ENCODE measurements at places on chromosomes 12 and 14. TPM values are rescaled to one million over a fixed set of nuclear protein-coding genes. Genes with fewer than 3 reads are reported as not detected.

- DNase-seq: peak; percentile 85
Measured at GRCh38 chr12:123533672-123534643, at the start of gene RILPL1. RILPL1 (minus strand) TSS chr12:123533719; CDS start chr12:123533482, 237 bp downstream.

- DNase-seq: no peak
Measured at GRCh38 chr14:94689985-94690400, 77.8 kb downstream of the SERPINA3 start.

Gene AKAP3
- polyA plus RNA-seq: 0.64 TPM

- no peak for DNase-seq
Measured at GRCh38 chr12:69090722-69091121, 148.6 kb upstream of the CPSF6 start.

DNA sequence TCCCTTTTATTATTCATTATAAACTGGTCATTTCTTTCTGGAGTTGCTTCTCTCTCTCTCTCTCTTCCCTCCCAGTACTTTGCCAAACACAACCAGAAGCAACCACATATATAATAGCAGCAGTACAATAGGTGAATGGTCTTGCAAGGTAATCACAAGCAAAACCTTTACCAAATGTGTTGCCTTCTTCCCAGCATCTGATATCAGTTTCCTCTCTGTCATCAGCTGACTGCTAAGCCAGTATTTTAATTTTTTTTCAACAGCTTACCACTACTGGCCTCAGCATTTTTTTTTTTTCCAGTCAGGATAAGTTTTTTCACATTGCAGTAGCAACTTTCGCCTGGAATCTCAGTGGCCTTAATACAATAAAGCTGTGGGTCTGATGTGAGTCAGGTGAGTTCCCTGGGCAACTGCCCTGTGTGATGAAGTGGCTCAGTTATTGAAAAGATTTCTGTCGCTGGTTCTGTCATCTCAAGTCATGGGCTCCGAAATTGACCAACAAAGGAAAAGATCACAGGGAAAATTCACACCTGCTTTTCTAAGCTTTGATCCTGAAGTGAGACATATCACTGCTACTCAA is 282.5 kb upstream of the AMIGO2 start:
- DNase-seq: no peak

DNA sequence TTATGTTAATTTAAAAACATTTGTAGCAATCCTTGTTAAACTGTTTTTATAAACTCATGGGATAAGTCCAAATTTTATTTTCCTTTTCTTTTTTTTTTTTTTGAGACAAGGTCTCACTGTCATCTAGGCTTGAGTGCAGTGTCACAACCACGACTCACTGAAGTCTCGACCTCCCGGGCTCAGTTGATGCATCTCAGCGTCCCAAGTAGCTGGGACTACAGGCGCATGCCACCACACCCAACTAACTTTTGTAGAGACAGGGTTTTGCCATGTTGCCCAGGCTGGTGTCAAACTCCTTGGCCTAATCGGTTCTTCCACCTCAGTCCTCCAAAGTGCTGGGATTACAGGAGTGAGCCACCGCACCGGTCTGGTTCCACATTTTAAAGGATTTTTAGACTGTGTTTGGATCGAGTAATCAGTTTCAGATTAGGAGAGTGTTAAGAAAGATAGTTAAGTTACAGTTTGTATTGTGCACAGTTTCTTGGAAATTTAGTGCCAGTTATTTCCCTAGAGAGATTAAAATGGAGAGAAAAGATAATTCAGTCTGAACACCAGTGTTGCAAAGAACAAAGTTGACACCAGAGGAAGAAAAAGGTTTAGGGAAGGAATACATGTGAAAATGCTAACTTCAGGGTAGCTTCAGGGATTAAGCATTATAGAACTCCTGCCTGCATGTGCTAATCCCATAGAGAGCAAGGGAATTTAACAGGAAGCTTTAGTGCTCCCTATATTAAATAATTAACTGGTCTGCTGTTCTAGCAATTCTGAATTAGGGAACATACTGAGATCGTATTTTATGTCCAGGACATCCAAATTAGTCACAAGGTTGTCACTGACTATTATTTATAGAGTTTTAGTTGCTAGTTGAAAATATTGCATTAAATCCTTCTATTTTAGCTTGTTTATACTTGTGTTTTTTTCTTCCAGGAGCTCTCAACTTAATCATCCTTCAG is 10.1 kb downstream of the RAP1B start:
- DNase-seq: peak; percentile 35

- no peak for DNase-seq
Measured at GRCh38 chr12:63301311-63301710, 150.3 kb upstream of the AVPR1A start.

Gene NGB
- polyA plus RNA-seq: not detected

Gene COPS7A
- 30.2 TPM for polyA plus RNA-seq

- no peak for DNase-seq
Measured at GRCh38 chr14:79037593-79037992, 867.4 kb downstream of the NRXN3 start.

Gene AKAP5
- polyA plus RNA-seq: 0.11 TPM

DNA sequence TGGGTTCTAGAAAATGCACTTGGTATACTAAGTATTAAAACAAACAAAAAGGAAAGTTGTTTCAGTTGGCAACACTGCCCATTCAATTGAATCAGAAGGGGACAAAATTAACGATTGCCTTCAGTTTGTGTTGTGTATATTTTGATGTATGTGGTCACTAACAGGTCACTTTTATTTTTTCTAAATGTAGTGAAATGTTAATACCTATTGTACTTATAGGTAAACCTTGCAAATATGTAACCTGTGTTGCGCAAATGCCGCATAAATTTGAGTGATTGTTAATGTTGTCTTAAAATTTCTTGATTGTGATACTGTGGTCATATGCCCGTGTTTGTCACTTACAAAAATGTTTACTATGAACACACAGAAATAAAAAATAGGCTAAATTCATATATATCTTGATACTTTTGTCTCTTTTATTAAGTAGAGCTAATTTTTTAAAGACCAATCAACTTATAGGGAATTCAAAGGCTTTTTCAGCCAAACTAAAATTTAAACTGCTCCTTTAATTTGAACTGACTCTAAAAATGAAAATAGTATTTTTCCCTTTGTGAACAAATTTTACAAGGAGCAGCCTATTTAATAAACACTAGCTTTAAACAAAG is 2.8 kb downstream of the FOXG1 start:
- DNase-seq: no peak

Gene HOXC13
- polyA plus RNA-seq: 0.28 TPM

Gene TAS2R8
- not detected for polyA plus RNA-seq

DNA sequence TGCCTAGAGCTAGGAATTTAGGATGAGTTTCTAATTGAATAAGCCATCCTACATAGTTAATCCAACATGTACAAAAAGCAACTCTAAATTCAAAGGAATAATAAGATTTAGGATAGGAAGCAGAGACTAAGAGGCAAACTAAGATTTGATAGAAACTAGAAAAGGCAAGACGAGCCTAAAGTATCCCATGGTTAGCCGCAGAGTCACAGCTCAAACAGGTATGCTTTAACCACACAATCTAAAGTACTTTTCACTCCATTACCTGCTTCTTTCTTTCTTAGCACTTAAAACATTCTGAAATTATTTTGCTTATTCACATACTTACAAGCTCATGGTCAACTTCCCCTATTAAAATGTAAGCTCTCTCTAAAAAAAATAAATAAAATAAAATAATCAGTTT is 51.8 kb downstream of the OTOGL start:
- DNase-seq: no peak

DNA sequence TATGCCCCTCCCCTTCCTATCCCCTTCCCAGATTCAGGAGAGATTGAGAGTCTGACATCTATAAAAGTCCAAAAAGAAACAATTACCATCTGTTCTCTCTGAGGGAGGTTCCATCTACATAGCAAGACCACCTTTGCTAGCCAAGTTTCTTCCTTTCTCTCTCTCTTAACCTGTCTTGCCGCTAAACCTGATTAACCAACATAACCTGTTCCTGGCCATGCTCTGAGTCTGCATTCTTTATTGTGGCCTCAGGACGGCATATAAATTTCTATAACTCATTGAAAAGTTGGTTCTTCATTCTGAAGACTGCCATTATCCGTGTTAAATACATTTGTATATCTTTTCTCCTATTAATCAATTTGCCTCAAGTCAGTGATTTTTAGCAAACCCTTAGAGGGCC is 594.0 kb downstream of the KCNH5 start:
- no peak for DNase-seq

GRCh38 chr12:95859344-95859816 is 628 bp downstream of the SNRPF start:
- peak; percentile 59 for DNase-seq

GRCh38 chr12:50006754-50007442 is 18.4 kb downstream of the RACGAP1 start:
- DNase-seq: no peak

GRCh38 chr12:90028635-90029051 is 320.0 kb upstream of the ATP2B1 start:
- no peak for DNase-seq

- DNase-seq: no peak
Measured at GRCh38 chr14:59547310-59547709, 29.3 kb downstream of the CCDC175 start.

Gene SALL2
- 12.5 TPM for polyA plus RNA-seq

DNA sequence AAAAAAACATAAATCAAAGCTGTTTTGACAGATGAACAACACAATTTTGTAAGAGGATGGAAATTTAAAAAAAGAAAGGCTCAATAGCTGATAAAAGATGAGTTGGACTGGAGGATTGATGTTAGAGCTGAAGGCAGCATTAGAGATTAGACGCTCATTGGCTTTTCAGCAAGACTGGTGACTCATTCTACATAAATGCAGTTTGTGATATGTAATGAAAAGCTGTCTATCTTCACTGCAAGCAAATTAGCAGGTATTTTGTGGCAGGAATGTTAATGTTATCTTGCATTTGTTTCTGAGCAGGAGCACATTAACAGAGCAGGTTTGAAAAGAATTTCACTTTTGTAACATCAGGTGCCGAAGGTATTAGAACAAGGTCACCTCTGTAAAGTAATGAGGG is 442.7 kb upstream of the NOVA1 start:
- no peak for DNase-seq

GRCh38 chr12:1613860-1614259 is 15.2 kb upstream of the WNT5B start:
- no peak for DNase-seq

GRCh38 chr14:100065111-100065871 is at the start of gene EVL:
EVL (plus strand) TSS chr14:100065422; CDS start chr14:100065501, 79 bp downstream.
- no peak for DNase-seq

Gene SLC17A8
- polyA plus RNA-seq: 0.03 TPM

- no peak for DNase-seq
Measured at GRCh38 chr12:692274-692673, 29.0 kb upstream of the NINJ2 start.

DNA sequence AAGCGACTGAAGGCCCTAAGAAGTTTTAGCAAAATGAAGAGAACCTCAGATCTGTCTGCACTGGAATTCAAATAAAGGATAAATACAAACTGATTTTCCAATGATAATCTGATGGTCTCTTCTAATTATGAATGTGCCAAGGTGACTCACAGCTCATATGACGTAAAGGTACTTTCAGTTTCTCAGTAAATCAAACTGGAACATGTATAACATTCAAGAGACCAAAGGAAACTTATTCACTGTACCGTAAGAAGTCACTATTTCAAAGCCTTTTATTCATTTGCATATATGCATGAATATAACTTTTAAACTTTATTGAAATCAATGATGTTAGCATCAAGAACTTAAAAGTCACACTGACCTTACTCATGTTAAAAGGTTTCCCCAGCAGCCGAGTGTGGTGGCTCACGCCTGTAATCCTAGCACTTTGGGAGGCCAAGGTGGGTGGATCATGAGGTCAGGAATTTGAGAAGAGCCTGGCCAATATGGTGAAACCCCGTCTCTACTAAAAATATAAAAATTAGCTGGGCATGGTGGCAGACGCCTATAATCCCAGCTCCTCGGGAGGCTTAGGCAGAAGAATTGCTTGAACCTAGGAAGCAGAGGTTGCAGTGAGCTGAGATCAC is 52.2 kb downstream of the ATXN2 start:
- DNase-seq: no peak

DNA sequence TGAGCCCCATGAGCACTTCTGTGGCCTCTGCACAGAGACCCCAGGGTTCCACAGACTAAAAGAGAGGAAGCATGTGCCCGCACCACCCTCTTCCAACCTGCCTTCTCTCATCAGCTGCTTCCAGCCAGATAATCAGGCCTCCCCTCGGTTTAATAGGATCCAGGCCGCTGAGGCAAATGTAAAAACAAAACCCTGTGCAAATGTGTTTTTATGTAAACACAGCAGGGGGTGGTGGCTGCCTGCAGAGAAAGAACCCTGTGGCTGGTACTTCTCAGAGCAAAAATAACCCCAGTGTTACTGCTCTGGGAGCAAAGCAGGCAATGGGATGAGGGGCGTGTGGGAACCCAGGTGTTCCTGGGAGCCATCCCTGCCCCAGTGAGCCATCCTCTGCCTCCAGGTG is 46.2 kb downstream of the WSCD2 start:
- no peak for DNase-seq

DNA sequence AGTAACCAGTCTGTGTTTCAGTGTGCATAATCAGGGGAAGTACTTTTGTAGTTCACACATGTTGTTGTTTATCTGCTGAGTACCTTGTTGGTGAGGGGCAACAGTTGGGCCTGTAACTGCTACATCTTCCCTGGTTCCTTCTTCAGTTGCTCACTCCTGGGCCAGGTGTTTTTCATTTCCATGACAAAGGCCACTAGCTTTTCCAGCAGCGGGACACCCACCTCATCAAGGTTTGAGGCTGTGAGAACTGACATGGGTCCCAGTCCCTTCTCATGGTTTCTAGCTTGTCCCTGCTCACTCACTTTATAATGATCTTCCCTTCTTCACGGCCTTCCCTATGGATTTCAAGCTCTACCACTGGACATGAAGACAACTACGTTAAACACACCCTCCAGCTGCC is 1.5 kb upstream of the NOXRED1 start:
- DNase-seq: no peak

Gene INSM2
- polyA plus RNA-seq: not detected

Gene LRRC23
- polyA plus RNA-seq: 2.2 TPM

Gene CLBA1
- 2.2 TPM for polyA plus RNA-seq

Gene SLCO1B1
- not detected for polyA plus RNA-seq

Gene MCRS1
- polyA plus RNA-seq: 99.9 TPM

Gene RASAL1
- not detected for polyA plus RNA-seq
